ENCODE measurements at places on chromosomes 3 and 15.

DNA sequence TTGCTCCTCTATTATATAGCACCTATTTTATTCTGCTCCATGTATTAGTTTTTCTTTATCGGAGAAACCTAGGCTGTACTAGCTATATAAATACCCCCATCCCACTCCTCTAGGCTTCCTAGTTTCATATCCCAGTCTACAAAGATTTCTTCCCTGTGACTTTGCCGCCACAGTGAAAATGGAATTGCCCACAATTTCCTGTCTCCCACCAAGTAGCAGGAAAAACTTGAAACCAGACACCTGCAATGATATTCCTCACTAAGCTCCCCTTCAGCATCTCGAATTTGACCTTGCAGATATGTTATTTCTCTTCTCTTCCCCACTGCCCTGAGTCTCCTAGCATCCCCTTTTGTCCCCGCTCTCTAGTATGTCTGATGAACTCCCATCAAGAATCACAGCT lies 685.8 kb upstream of the CCDC54 start:
- DNase-seq, result no peak

GRCh38 chr3:99658274-99658673 lies 19.9 kb downstream of the COL8A1 start:
- DNase-seq, result no peak

GRCh38 chr3:3170998-3171397 lies 8.5 kb downstream of the CRBN start:
- no peak for DNase-seq

DNA sequence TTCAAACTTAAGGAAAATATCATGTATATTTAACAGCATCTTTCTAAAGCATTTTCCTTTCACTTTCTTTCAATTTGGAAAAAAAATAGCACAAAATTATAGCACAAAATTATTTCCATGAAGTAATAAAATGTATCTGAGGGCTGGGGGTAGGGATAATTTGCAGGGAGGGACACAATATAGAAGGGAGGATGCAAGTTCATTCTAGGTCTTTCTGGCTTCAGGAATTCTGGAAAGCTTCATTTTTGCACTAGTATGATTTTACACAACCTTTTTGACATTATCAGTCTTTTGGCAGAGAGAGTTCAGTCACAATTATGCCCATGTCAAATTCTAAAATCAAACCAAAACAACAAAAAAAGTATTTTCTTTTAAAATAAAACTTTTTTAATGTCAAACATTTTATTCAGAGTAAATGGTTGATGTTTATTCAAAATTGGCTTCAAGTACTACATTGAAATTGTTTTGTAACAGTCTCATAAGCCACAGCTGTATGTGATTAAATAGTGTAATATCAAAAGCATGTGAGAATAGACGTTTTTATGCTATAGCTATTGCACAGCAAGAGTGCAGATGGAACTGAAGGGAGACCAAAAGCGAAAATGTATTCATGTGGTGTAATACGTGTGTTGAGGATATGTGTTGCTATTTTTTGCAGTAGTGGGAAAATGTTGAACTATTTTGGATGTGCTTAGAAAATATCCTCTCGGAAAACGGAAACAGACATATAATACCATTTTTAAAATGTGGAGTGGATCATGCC lies 5.8 kb downstream of the RBMS3 start:
- DNase-seq, result no peak

DNA sequence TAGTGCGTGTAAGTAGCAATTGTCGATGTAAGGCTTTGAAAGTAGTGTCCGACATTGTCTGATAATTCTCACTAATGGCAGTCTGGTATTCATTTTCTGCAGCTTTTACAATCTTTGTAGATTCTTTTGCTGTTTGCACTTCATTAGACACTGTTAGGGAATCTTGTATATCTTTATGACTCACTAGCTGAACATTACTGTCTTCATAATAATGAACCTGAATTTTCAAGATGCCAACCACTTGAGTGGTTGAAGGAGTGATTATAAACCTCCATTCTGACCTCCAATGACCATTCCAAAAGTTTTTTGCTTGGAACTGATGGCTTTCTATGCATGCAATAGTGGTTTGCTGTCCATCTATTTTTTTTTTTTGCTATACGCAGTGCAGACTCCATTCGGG lies 76.4 kb upstream of the MFGE8 start:
- DNase-seq, result no peak

- DNase-seq, result no peak
These were observed 234.0 kb downstream of the RBMS3 start for GRCh38 chr3:29514912-29515311.

DNA sequence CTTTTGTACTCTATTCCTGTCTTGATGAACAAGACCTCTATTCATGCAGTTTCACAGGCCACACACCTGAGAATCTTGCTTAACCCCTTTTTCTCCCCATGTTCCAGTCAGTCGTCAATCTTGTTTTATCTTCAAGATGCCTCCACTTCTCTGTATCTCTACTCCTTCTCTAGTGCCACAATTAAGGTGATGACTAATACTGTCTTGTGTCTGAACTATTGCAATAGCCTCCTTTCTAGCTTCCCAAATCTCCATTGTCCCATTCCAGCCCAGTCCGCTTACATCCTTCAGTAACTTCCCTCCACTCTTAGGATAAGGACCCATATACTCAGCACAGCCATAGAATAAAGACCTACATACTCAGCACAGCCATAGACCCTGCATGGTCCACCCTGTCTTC lies 24.7 kb downstream of the CHST14 start:
- no peak for DNase-seq

DNA sequence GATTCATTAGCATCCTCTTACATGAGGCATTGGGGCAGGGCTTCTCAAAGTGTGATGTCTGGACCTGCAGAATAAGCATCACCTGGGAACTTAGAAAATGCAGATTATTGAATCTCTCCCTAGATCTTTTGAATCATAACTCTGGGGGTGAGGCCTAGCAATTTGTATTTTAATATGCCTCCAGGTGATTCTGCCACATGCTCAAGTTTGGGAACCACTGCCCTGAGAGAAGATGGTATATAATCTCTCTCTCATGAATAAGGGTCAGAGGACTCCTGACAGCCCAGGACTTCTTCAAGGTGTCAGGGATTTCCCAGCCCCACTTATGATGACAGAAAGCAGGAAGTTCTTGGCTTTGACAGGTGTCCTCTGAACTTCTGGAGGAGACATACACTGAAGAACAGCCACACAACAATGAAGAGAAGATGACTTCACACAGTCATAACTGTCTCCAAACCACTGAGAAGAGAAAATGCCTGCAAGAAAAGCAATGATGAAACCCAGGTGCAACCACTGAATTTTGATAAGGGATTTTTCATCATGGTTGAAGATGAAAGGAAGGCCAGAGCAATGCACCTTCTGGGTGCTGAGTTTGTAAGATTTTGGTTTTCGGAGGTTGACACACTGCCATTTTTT lies 211.9 kb upstream of the MRPL3 start:
- DNase-seq, result no peak

GRCh38 chr3:33909547-33909946 lies 111.1 kb downstream of the PDCD6IP start:
- DNase-seq, result no peak

DNA sequence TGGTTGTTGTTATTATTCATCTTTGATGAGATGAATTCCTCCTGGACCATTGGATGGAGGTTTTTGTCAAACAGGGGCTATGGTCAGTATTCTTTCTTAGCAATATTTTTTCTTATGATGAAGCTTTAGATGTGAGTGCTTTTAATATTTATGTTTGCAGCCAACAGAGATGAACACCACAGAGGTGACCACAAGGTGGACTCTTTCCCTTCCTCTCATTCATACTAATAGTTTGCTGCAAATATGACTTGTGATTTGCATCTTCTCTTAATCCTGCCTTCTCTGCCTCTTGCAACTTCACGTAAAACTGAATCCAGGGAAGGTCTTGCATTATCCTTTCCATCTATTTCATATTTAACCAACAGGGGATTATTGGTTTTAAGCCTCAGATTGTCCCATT lies 473.1 kb upstream of the UBE2E2 start:
- DNase-seq, result no peak

GRCh38 chr3:123110282-123110975 lies 43.6 kb downstream of the PDIA5 start:
- peak; percentile 52 for DNase-seq

DNA sequence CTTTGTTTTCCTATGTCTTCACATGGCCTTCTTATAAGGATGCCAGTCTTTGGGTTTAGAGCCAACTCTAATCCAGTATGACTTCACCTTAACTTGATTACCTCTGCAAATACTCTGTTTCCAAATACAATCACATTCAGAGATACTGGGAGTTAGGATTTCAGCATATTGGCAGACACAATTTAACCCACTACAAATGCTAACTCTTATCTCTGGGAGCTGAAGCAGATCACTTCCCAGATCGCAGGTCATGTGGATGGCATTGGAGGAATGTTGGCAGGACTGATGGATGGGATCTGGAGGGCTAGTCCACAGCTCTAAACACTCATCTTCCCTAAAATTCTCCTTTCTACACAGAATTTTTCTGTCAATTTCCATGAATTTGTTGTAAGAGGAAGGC lies 46.2 kb upstream of the ADGRG7 start:
- DNase-seq, result no peak

GRCh38 chr15:56207711-56208110 lies 36.0 kb downstream of the RFX7 start:
- no peak for DNase-seq

DNA sequence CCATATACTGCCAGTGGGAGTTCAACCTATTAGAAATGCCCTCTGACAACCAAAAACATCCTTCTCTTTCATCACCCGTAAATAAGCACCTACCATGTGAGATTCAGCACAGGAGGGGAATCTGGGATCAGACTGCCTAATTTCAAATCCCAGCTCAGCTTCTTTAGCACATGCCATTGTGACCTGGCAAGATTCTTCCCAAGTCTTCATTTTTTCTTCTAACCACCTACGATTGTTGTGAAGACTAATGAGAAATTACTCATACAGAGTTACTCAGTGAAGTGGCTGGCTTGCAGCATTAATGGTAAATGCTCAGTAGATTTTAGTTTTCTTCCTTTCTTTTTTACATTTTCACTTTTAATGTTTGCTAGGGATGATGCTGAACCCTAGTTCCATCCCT lies 176.7 kb downstream of the PDZRN3 start:
- DNase-seq, result no peak

DNA sequence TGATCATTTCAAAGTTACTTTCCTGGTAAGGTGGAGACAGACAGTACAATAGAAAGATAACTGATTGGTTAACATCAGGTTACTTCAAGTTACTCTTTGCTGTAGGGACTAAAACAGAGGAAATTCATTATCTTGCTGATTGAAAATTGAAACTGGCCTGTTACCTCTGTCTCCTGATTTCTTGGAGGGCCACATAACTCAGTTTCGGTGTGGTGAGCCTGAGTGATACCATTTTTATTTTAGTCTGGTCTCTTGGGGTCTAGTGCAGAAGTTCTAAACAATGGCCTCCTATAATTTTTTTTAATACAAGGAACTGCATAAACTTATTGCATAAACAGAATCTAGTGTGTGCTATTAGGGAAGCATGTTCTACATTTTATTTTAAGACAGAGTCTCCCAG lies 1.2 kb upstream of the ICE2 start:
- DNase-seq, result no peak

DNA sequence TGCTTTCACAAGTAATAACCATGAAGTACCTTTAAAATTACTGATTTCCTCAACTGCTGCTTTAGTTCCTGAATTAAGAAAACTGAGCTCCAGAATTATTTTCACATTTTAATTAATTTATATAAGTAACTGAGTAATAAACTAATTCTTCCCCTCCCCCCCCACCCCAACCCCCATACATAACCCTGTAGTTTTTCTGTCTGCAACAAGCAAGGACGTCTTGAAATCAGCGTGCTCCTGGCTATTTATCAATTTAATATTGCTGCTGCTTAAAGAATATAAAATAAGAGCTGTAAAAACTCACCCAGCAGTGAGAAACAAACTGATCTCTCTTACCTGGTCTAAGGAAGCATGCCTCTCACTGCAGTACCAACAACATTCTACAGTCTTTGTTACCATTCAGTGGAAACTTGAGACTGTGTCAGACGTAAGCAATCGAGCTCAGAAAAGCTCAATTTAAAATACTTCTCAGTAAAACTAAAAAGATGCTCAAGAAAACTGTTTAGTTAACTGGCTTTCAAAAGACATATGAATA lies 121.0 kb downstream of the TFDP2 start:
- DNase-seq, result peak; percentile 6

- no peak for DNase-seq
These were observed 64.4 kb downstream of the CCDC54 start for GRCh38 chr3:107441617-107442016.

DNA sequence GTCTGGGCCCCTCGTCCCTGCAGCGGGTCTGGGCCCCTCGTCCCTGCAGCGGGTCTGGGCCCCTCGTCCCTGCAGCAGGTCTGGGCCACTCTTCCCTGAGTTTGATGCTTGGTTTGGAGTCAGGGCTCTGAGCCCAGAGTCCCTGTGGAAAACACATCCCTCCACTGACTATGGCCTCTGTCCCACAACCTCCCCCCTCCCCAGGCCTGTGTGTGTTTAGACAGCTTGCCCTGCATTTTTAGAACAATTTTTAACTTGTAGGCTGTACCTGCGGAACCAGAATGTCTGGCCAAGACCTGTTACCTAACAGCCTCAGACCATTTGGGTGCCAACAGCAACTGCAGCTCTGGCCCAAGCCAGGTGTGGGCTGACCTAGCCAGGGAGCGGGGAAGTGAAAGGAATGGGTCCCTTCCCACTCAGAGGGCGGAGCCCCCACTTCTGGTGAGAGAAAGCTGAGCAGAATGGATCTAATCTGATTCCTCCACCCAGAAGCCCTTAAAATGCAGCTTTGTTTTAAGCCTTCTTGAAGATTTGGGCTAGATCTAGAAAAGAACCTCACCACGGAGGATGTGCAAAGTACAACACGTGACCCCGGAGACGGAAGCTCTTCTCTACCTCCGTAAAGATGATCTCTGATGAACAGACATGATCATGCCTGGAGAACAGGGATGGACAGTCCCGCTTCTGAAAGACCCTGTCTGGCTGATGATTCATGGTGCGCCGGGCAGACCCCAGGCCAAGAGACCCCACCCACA lies 60.5 kb upstream of the TFRC start:
- DNase-seq, result no peak

GRCh38 chr15:56887782-56888438 lies 30.5 kb upstream of the TCF12 start:
- no peak for DNase-seq

DNA sequence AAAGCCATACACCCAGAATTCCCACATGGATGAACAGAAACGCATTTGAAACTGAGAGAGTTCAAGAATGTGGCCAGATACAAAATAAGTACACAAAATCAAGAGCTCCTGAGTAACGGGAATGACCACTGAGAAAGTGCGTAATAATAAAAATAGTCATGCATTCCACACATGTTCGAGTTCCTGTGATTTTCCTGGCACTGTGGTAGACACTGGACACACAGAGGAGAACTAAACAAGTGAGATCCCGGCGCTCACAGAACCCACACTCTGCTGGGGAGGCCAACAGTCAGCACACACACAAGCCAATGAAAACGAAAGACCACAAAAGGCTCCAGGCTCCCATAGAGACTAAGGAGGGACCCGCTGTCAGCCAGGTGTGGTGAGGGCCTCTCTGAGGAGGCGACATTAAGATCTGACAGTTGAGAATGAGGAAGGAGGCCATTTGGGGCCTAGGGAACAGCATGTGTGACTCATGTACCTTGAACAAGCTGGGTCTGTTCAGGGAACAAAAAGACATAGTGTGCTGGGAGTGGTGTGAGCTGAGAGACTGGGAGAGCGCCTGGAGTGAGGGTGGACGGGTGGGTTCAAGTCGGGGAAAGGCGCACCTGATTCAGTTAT lies 5.1 kb downstream of the FAM107A start:
- DNase-seq, result no peak
